T follicular helper cell (primary cell): ENCODE measurements at places on chromosomes 4 and X.

- no peak for DNase-seq
Measured at GRCh38 chr4:58301376-58301999, 1191.3 kb upstream of the IGFBP7 start.

- DNase-seq, result no peak
Measured at GRCh38 chr4:10074076-10074766, 42.4 kb downstream of the WDR1 start.

- no peak for DNase-seq
Measured at GRCh38 chrX:143788265-143788664, 67.7 kb upstream of the SPANXN2 start.

GRCh38 chrX:118928151-118928550 lies 46.3 kb upstream of the LONRF3 start:
- DNase-seq, result no peak

DNA sequence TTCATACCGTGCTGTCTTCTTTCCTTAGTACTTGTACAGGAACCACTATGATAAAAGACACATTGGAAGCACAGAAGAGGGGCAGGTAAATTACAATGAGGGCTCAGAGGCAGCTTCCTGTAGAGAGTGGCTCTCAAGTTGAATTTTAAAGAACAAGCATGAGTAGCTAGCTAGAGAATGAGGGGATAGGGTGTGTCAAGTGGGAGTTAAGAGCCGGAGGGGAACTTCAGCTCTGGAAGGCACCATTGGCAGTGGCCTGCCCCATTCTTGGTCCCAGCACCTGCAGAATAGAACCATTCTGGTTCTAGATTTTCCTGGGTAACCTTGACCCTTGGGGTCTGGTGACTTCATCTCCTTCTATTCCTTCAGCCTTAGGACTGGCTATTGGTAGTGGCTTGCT lies 34.0 kb upstream of the JADE1 start:
- no peak for DNase-seq

- no peak for DNase-seq
Measured at GRCh38 chrX:52933976-52934703, 24.2 kb downstream of the FAM156A start.

GRCh38 chr4:90943311-90943710 lies 816.1 kb downstream of the CCSER1 start:
- no peak for DNase-seq

- no peak for DNase-seq
Measured at GRCh38 chr4:140084385-140084784, 69.6 kb downstream of the MAML3 start.
